ENCODE measurements at places on chromosomes 16 and 17.

GRCh38 chr16:27822529-27822928 is 241.0 kb downstream of the GSG1L start:
- no peak for DNase-seq

DNA sequence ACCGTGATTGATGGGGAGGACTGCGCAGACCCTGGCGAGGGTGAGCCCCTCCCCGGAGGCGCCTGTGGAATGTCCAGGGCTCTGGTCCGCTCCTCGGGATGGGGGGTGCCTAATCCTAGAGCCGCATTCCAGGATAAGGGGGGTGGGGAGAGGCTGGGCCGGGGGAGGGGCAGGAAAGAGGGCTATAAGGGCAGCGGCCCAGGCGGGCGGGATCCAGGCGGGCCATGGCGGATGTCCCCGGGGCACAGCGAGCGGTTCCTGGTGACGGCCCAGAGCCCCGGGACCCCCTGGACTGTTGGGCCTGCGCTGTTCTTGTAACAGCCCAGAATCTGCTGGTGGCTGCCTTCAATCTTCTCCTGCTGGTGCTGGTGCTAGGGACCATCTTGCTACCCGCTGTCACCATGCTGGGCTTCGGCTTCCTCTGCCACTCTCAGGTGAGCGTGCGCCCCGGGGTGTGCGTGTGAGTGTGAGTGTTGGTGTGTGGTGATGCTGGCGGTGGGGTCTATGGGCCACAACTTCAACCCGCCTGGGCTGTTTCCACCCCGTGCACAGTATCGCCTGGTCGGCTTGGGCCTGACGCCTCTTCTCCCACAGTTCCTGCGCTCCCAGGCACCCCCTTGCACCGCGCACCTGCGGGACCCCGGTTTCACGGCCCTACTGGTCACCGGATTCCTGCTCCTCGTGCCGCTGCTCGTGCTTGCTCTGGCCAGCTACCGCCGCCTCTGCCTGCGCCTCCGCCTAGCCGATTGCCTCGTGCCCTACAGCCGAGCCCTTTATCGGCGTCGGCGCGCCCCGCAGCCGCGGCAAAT is at the start of gene TMEM88:
TSS of gene TMEM88 (plus strand) at position 216 of the 809 bp plus-strand sequence. CDS start at position 225, 9 bp downstream.
- no peak for DNase-seq

- DNase-seq, result peak; percentile 79
Observed at GRCh38 chr17:4953451-4953961, 2.6 kb downstream of the ENO3 start.

DNA sequence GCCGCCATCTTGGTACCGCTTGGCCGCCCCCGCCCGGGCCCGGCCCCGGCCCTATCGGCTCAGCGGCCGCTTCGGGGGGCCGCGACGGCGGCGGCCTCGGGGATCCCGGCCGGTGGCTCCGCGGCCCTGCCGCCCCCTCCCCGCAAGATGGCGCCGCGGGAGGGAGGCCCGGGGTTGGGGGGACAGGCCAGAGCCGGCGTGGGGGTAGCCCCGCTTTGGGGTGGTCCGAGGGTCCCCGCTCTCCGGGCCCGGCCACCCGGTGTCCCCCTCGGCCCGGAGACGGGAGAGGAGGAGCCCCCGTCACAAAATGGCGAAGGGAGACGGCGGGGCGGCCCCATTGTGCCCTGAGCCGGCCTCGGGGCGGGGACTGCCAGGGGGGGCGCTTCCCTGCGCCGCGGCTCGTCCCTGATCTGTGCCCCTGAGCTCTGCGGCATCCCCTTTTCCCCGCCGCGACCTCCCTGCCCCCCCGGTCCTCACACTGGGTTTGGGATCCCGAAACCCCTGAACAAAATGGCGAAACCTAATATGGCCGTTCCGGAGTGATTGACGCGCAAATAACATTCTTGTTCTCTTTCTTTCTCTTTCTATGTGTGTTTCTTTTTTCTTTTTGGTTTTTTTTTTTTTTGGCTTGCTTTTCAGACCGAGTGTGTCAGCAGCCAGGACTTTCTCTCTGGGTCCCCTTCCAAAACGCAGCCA is 986 bp downstream of the HAPSTR1 start:
- DNase-seq, result peak; percentile 64

DNA sequence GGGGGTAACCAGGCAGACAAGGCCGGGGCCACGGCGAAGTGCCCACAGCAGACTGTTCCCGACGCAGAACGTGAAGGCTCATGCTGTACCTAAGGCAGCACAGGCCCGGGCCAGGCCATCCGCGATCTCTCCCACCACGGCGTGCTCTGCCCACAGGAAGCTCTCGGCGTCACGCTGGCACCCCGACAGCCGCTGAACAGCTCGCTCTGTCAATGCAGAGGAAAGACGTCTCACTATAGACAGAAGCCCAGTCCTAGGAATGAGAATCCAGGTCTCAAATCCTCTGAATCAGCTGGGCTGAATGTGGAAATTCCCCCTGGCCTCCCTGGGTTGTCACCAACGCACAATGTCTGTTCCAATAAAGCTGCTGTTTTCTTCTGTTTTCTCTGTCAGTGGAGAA is 21.4 kb downstream of the SERPINF1 start:
- DNase-seq, result no peak

DNA sequence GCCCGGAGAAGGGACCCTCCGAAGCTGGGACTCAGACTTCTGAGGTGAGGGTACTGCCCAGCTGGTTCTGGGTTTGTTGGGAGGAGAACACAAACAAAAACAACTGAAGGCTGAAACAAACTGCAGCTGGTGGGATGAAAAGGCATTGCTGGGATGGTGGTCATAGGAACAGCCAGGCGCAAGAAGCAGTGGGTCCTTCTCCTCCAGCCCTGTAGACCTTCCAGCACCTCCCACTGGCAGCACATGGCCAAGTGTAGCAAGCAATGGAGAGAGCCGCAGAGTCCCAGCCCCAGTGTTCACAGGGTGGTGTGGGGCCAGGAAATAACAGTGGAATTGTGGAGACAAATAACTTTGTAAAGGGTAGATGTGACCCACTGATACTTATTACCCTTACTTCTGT is 48.7 kb upstream of the FOXJ1 start:
- DNase-seq, result no peak

DNA sequence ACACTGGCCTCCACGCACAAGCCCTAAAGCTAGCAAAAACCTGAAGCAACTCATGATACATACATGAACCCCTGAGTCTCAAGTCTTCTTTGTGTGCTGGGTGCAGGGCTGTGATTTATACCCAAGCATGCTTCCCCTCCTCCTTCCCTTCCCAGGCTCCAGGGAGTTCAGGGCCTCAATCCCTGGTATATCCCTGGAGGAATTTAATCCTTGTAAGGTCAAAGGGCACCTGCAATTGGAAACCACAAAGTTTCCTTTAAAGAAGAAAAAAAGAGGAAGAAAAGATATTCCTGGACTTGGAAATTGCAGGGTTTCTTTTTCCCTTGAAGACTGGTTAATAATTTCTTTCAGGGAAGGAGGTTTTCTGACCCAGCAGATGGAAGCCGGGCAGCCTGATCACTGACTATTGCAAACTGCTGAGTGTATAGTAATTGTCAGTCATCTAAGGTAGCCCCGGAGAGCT is 182.3 kb downstream of the AATF start:
- no peak for DNase-seq
